ENCODE measurements at places on chromosomes 11 and 22.

- DNase-seq: no peak
Observed at GRCh38 chr11:68831124-68831523, 10.6 kb downstream of the CPT1A start.

- no peak for DNase-seq
Observed at GRCh38 chr22:38177044-38177443, 4.6 kb downstream of the PLA2G6 start.

DNA sequence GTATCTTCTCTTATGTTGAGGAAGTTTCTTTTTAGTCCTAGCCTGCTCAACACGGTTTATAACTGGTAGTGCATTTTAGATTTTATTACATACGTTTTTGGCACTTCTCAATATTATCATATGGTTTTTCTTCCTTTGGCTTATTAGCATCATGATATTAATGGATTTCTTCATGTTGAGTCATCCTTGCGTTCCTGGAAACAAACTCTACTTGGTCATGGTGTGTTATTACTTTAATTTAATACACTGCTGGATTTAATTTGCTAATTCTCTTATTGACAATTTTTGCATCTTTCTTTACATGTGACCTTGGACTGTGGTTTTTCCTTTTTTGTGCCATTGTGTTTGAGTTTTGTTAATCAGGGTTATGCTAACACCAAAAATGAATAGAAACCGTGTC is 20.5 kb downstream of the IGF2 start:
- DNase-seq: no peak

- no peak for DNase-seq
Observed at GRCh38 chr11:94539420-94539819, 4.3 kb upstream of the FUT4 start.

DNA sequence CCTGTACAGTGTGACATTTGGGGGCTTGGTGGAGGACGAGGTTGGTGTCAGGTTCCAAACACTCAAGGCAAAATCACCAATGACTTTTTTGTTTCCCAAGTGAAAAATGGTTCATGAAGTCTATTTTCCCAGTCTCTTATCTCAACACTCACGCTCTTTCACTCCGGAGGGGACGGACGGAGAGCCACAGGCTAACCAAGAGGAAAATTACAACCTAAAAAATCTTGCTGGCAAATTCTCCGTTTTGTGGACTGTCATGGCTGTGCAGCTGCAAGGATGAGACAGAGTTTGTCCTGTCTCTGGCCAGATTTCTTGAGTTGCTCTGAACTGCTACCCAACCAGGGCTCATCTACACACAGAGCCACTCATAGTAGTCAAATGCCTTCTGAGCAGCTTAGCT is 101.2 kb downstream of the ABTB2 start:
- no peak for DNase-seq

DNA sequence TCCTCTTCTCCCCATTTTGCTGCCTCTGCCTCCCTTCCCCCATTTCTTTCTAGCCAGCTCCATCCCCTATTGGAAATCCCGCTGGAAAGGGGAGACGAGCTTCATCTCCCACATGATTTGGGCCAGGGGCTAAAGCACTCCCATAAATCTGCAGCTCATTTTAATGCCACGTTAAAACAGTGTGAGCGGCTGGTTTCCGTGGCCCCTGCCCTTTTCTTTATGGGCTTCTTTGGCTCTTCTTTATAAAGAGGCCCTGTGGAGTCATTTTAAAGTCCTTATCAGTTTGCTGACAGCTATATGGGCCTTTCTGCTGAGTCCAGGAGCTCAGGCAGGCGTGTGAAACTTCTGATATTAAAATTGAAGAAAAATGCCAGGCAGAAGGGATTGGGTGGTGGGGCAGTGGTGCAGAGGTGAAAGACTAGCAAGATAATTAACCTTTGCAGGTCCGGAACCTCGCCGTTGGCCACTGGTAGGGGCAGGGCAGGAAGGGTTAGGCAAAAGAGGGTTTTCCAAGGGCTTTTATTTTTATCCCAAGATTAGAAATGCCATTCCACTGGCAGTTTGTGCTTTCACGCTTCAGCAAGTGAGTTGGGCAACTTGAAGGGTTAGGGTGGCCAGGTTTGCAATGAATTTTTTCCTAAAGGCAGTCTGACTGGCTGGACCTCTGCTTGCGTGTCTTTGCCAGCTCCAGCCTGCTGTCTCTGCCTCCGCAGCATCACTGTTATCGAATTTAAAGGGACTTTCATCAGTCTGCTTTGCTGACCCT is 44.3 kb downstream of the EXT2 start:
- no peak for DNase-seq

DNA sequence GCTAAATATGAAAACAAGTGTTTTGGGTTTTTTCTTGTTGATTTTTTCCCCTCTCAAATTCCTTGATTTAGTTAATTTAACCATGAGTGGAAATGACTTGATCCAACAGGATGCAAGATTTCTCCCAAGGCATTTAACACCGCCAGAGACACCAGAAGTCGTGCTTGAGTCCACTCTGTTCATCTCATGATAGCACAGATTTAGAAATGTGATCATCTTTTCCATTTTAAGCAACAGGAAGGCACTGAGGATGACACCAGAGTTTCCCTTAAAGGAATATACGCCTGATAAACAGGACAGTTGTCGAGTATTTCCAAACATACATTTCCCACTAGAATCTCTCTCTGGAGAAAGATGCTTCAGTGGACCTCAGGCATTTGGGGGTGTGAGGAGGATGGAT is 318.7 kb downstream of the CADM1 start:
- DNase-seq: no peak

DNA sequence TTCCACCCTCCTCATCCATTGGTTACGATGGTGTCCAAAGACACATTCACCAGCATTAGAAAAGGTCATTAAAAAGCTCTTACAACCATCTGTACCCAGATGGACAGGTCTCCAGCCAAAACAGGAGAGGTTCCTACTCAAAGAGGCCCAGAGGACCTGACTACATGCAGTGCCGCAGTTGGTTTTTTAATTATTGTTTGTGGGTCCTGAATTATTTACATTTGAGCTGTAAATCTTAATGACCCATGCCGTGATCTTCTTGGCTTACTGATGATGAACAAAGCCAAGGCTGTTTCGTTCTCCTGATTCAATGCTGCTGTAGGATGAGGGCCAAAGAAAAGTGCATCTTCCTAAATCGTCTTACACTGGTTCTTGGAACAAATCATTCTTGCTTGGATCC is 83.7 kb downstream of the CADM1 start:
- no peak for DNase-seq

- DNase-seq: no peak
Observed at GRCh38 chr11:11349870-11350337, 3.1 kb downstream of the CSNK2A3 start.
